ENCODE measurements at places on chromosomes 3 and 15.
A peak's percentile ranks its signal among the peaks of the same experiment; 100 is the strongest.

DNA sequence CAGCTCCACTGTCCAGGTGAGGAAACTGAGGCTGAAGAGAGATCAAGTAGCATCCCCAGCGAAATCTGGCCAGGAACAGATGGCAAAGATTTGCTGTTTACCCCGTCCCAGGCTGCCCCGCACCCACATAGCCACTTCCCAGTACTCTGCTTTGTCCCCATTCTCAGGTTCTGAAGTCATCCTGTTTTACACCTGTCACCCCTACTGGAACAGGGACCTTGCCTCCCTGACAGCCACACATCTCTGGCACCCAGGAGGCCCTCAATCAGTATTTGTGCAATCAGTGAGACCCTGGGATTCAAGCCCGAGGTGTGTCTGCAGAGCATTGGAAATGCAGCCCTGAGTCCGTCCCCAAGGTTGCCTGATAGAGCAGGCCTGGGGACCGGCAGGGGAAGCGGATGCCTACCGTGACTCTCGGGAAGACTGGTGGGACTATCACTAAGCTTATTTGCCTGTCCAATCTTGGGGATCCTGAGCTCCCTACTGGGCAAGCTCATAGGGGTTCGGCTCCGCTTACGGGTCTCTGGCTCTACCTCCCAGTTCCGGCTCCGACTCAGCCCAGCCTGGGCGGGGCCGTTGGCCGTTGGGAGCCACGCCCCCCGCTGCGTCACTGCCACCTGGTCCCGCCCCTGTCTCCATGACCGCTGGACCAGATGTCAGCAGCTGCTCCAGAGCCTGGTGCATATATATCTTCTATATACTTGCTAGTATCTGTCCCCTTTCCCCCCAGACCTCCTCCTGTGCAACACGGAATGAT is 17.5 kb upstream of the FANCD2 start:
- peak; percentile 84 for DNase-seq

GRCh38 chr15:75517233-75517632 is 61.9 kb downstream of the PTPN9 start:
- DNase-seq = no peak

GRCh38 chr3:11995120-11995519 is 9.1 kb upstream of the SYN2 start:
- DNase-seq = no peak

GRCh38 chr15:66007663-66008262 is 138.5 kb downstream of the RAB11A start:
- DNase-seq = no peak

DNA sequence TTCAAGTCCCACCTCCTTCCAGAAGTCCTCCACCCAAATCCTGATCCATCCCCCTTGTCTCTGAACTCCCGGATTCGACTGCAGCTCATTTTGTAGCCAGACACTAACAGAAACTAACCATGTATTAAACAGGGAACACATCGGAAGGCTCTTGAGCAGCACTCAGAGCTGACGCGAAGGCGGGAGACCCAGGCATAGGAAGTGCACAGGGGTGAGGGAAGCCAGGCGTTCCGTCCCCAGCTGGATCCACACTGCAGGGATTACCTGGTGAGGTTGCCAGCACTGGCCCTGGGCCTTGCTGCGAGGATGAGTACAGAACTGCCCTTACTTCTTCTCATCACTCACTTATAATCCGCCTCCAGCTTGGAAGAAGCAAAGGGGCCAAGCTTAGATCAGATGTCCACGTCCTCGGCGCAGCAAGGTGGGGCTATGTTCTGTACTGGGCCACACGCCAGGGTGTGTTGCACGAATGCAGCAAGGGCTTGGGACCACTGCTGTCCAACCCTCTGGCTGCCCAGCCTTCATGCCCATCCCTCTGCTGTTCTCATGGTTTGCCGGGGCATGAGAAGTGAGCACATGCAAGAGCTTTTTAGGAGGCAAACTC is 124.2 kb upstream of the SMAD3 start:
- DNase-seq = no peak

DNA sequence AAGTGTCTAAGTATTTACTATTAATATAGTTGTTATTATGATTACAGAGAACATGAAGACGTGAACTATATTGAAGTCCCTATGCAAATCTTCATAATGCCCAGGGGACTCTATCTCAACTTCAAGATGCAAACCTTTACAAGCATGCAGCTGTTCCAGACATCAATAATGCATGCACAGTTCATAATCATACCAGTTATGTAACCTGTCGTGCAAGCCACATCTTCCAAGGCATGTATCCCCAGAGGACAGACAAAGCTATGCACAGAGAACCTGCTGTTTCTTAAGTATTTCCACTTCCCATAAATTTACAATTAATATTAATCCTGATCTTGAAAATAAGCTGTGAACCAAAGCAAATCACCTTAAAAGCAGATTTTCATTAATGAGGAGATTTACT is 534.1 kb downstream of the TUSC7 start:
- DNase-seq = no peak

DNA sequence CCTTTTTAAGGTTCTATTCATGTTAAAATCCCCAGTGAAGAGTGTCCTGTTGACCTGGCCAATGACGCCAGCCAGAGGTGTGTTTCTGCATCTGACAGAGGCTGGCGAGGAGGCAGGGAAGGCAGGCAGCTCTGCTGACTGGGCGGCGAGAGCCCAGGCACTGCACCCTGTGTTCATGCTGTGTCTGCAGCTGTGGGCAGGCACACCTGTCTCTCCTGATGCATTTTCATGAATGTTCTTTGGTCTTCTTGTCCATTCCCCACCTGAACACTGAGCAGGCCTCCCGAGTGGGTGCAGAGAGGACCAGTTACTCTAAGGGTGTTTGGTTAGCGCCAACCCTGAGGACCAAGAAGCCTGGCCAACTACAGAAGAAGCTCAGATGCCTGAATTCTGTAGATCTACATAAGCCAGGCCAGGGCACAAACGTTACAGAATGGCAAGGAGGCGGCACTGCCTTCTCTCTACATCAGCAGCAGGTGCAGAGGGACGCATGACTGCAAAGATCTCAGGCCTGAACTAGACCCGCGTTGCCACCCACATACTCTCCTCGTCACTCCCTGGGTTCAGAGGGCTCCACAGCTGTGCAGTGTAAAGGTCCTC is 233.7 kb downstream of the OCA2 start:
- DNase-seq = no peak

DNA sequence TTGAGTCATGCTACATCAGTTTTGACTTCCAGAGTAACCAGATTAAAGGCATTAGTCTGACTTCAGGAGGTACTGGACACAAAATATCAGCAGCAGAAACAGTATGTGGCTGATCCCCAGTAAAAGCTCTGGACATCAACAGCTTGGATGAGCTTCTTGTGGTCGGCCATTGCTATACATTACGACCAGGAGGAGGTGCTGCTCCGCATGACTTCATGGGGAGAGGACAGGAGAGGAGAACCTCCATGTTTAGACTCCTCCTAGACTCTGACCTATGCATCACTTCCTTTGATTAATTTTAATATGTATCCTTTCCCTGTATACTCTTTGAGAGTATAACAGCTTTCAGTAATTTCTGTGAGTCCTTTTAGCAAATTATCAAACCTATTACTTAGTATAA is 285.6 kb upstream of the ARHGEF26 start:
- no peak for DNase-seq

GRCh38 chr15:67010898-67011616 is 54.3 kb upstream of the SMAD3 start:
- no peak for DNase-seq

GRCh38 chr3:13776253-13777050 is 103.4 kb downstream of the WNT7A start:
- no peak for DNase-seq

DNA sequence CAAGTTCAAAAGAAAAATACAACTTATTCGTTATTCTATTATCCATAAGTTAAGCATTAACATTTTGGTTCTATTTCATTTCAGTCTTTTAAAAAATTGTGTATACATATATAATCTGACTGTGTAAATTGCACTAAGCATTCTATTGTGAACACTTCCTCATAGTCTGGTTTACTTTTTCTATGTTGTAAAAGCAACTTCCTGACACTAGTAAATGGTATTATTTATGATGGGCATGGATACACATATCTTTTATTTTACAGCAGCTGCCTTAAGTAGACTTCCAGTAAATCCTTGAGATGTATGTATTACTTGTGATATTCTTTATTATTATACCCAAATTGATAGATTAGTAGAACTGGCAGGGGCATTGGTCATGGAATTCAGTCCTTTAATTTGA is 58.2 kb downstream of the FNDC3B start:
- DNase-seq = no peak

- DNase-seq = no peak
Observed at GRCh38 chr3:153714016-153714415, 407.2 kb upstream of the ARHGEF26 start.

- DNase-seq = no peak
Observed at GRCh38 chr3:185558395-185558794, 6.0 kb upstream of the LIPH start.

DNA sequence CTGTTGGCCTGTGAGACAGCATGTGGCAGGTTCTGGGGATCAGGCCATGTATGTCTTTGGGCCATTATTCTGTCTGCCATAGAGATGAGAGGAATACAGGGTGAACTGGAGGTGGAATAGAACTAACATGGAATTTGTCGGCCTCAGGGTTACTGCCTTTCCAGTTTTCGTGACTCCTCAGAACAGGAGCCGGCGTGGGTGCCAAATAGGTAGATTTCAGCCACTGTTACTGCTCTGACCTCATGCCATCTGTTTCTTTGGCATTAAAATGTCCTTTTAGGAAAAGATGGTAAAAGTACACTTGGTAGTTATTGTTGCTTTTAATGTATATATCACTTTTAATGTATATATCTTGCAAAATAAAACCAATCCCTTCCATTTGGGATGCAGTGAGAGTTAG is 65.6 kb downstream of the SLTM start:
- DNase-seq = no peak
